ENCODE measurements at places on chromosomes 3 and 15.

GRCh38 chr3:59245300-59245858, 195.6 kb upstream of the CFAP20DC start:
- DNase-seq, result no peak

- no peak for DNase-seq
Observed at GRCh38 chr15:47620960-47621681, 96.2 kb upstream of the SEMA6D start.

GRCh38 chr3:104908761-104909160, 457.9 kb upstream of the ALCAM start:
- no peak for DNase-seq

GRCh38 chr15:100141311-100142001, 200.3 kb downstream of the ADAMTS17 start:
- no peak for DNase-seq

Measured in T follicular helper cell (primary cell).